ENCODE measurements at places on chromosomes 5 and 9. TPM values are rescaled to one million over a fixed set of nuclear protein-coding genes. Genes with fewer than 3 reads are reported as not detected.

Gene DBH
- not detected for total RNA-seq

Gene POC5
- 11.7 TPM for total RNA-seq

Gene LCN1
- total RNA-seq, result not detected

Gene HTR1A
- total RNA-seq, result not detected

Gene SARDH
- 2.0 TPM for total RNA-seq

Measured in subcutaneous preadipocyte (primary cell).